ENCODE measurements at places on chromosomes 2 and 18.

- no peak overlapping the region for H3K4me3 ChIP-seq
- no peaks in the 10 kb centered on the region for H3K27me3 ChIP-seq
- no peak for DNase-seq
- no peaks in the 10 kb centered on the region for H3K36me3 ChIP-seq
- no peak overlapping the region for H3K27ac ChIP-seq
Measured at GRCh38 chr2:187208199-187208785, 239.8 kb downstream of the CALCRL start.

DNA sequence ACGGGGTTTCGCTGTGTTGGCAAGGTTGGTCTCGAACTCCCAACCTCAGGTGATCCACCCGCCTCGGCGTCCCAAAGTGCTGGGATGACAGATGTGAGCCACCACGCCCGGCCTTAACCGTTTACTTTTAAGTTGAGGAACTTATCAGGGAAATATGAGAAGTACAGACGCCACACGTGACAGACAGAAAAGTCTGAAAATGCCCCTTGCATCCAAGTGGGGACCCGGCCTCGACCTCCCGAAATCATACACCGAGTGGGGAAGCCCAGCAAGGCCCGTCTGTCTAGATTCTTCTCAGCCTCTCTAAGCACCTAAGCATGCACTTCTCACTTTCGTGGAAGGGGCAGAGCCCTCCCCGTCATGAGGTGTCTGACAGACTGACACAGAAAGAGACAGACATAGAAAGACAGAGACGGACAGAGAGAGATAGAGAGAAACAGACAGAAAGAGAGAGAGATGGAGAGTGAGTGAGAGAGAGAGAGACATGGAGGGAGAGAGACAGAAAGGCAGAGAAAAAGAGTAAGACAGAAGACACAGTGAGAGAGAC, 107.3 kb upstream of the ANKRD30BL start:
- H3K27me3 ChIP-seq = no peaks in the 10 kb centered on the region
- no peaks in the 10 kb centered on the region for H3K36me3 ChIP-seq

GRCh38 chr18:24018299-24018886, 3.8 kb downstream of the TTC39C start:
- no peaks in the 10 kb centered on the region for H3K27me3 ChIP-seq
- H3K4me1 ChIP-seq = peaks cover 36% of the 10 kb centered on the region
- no peak overlapping the region for H3K27ac ChIP-seq
- DNase-seq = no peak

DNA sequence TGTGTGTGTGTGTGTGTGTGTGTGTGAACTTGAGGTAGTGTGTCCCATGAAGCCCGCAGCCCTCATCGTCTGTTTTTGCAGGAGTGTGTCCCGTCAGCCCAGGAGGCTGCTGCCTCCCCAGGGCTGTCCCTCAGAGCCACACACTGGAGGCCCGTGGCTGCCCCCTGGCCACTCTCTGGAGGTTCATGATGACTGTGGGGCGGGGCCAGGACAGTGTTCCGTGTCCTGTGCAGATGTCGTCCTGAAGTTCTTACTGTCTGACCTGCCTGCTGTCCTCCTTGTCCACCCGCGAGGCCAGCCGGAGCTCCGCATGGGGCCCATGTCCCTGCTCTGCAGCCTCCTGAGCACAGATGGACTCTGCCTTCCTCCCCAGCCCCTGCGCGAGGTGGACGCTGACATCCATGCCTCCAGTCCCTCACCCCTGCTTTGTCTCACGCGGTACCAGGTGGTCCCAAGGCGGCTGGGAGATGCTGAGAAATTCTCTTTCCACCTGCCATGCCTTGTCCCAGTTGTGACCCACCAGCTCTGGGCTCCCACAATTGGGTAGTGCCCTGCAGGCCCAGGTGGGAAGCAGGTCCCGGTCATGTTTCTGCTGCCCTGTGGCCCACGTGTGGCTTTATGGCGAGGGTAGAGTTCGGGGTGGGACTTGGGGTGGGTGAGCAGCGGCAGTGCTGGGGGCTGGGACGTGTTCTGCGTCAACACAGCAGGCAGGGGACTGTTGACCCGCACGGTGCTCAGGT, 92.8 kb downstream of the NFATC1 start:
- no peak for DNase-seq
- no peak overlapping the region for H3K4me3 ChIP-seq
- peaks cover 10% of the 10 kb centered on the region for H3K4me1 ChIP-seq
- peaks cover 40% of the 10 kb centered on the region for H3K36me3 ChIP-seq
- H3K27ac ChIP-seq = no peak overlapping the region

Measured in stomach (tissue), 19 donors.